ENCODE measurements at places on chromosomes 5 and 9. TPM values are rescaled to one million over a fixed set of nuclear protein-coding genes. Genes with fewer than 3 reads are reported as not detected.

The WHRN gene
- 5.5 TPM for total RNA-seq

- DNase-seq: no peak
Measured at GRCh38 chr5:1471240-1471853, 26.1 kb upstream of the SLC6A3 start.

GRCh38 chr5:163569284-163569683, 63.9 kb downstream of the MAT2B start:
- DNase-seq: no peak

The VLDLR gene
- total RNA-seq: 47.9 TPM

GRCh38 chr5:58076483-58077257, 383.2 kb downstream of the PLK2 start:
- DNase-seq: no peak

The ABO gene
- total RNA-seq: 2.3 TPM

GRCh38 chr9:108430655-108431054, 425.1 kb downstream of the ACTL7B start:
- no peak for DNase-seq

DNA sequence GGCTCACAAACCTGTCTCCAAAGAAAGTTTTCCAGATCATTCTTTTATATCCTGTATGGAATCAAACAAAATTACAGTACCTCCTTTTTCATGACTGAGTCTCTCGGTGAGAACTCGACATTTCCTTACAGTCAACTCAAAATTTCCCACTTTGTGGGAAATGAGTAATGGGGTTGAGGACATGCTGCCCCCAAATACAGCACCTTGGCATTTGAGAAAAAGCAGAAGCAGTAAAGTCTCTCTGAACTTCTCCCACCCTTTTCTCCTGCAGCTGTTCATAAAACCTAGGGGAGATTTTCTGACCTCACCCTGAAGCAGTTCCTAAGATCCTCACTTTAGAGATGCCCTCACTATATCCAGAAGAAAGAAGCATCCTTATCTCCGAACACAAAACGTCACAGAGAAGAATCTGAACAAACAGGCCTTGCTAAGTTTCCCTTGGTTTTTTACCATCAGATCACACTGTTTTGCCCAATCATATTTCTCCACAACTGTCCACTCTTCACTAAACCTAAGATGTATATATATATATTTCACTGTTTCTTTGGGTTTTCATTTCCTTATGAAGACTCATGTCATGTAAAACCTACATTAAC, 96.1 kb upstream of the APC start:
- DNase-seq: no peak

GRCh38 chr9:116705531-116705930, 18.4 kb downstream of the TRIM32 start:
- DNase-seq: no peak

DNA sequence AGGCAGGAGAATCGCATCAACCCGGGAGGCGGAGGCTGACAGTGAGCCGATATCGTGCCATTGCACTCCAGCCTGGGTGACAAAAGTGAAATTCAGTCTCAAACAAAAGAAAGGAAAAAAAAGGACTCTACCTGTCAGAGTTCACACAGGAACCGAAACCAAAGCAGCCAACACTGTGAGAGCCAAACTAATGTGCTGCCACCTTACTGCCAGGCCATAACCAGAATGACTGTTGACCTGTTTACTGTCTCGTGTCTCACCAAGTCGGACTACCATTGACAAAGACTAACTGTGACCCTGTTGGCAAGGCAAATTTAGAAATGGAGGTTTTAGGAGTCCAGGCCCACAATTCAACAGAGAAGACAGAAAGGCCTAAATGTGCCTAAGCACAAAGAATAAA, 112.4 kb downstream of the ANXA2R start:
- no peak for DNase-seq

The ZNF658 gene
- 3.1 TPM for total RNA-seq

GRCh38 chr5:6948562-6948961, 235.3 kb downstream of the TENT4A start:
- DNase-seq: no peak

DNA sequence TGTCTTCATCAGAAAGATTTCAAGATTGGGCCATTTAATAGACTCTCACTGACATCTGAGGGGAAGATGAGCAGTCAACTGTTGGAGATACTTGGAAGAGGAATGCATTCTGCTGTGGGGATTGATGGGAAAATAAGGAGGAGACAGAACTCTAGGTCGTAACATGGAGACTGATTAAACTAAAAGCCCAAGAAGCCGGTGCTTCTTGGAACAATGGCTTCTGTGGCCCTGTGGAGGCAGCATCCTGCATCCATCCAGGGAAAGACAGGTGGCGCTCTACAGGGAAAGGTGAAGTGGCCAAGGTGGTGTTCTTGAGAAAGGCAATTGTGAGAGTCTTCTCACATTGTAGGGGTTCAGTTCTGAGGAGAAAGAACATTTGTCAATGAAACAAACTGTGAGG, 31.3 kb downstream of the ZFAND5 start:
- DNase-seq: no peak

- no peak for DNase-seq
Measured at GRCh38 chr9:101481261-101481660, 45.7 kb upstream of the ALDOB start.

The PCDHB7 gene
- 1.6 TPM for total RNA-seq

DNA sequence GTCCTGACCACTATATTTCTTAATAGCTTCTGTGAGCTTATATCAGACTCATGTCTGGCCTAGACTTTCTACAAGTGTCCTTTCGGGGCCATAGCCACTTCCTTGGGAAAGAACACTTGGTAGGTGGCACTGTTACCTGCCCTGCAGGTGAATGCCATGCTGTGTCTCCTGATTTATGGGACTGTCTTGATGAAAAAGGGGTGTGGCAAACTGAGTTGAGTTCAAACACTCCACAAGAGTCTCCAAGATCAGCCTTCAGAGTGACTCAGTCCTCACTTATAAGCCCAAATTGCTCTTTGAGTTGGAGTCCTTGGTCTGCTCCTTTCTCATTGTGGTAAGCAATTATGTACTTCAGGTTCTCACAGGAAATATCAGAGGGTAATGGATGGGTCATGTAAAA, 9.9 kb upstream of the ANKHD1 start:
- DNase-seq: no peak

- no peak for DNase-seq
Measured at GRCh38 chr5:108649106-108649505, 98.6 kb upstream of the FER start.

GRCh38 chr9:113626735-113627495, 163.4 kb downstream of the RGS3 start:
- DNase-seq: peak; percentile 83

The CXCL14 gene
- total RNA-seq: 26.6 TPM

The BTNL9 gene
- total RNA-seq: 407 TPM

DNA sequence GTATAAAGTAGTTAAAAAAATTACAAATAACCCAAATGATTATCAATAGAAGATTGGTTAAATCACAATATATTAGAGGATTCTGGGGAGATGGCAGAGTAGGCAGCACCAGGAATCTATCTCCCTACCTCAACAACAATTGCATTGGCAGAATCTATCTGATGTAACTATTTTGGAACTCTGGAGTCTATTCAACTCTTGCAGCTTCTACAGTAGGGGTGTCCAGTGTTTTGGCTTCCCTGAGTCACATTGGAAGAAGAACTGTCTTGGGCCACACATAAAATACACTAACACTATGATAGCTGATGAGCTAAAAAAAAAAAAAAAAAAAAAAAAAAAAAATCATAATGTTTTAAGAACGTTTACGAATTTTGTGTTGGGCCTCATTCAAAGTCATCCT, 29.2 kb upstream of the ECM2 start:
- DNase-seq: no peak

- DNase-seq: no peak
Measured at GRCh38 chr9:127058645-127059021, 63.8 kb downstream of the ANGPTL2 start.

The AJM1 gene
- 1.00 TPM for total RNA-seq

The PCDHGC4 gene
- 1.7 TPM for total RNA-seq

The TRIM32 gene
- total RNA-seq: 19.8 TPM

GRCh38 chr9:70444904-70445303, 30.4 kb upstream of the KLF9 start:
- no peak for DNase-seq

- DNase-seq: no peak
Measured at GRCh38 chr9:70303268-70303667, 44.5 kb downstream of the SMC5 start.

GRCh38 chr5:31270396-31270795, 76.9 kb downstream of the CDH6 start:
- DNase-seq: no peak

The TSSK1B gene
- total RNA-seq: not detected

DNA sequence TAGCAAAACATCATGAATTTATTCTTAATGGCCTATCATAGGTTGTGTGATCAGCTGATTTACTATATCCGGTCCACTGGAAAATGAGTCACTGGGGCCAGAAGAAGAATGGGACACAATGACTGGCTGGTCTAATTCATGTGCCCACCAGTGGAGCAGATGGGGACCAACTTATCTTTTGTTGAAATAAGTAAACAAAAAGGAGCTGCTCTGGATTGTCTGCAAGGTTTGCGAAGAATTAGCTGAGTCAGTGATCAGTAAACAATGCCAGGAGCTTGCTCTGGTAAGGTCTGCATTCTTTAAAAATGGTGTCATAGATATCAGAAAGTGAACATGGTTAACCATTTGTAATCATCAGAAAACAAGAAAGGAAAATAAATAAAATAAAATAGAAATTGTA, 128.0 kb downstream of the RASEF start:
- no peak for DNase-seq

GRCh38 chr5:10173716-10174115, 76.0 kb downstream of the ATPSCKMT start:
- DNase-seq: no peak

Data from mesenteric fat pad (tissue), 1 donor.